ENCODE measurements at places on chromosomes 16 and 17. TPM values are rescaled to one million over a fixed set of nuclear protein-coding genes. Genes with fewer than 3 reads are reported as not detected.

Gene SOX9
- total RNA-seq, result 47.7 TPM

DNA sequence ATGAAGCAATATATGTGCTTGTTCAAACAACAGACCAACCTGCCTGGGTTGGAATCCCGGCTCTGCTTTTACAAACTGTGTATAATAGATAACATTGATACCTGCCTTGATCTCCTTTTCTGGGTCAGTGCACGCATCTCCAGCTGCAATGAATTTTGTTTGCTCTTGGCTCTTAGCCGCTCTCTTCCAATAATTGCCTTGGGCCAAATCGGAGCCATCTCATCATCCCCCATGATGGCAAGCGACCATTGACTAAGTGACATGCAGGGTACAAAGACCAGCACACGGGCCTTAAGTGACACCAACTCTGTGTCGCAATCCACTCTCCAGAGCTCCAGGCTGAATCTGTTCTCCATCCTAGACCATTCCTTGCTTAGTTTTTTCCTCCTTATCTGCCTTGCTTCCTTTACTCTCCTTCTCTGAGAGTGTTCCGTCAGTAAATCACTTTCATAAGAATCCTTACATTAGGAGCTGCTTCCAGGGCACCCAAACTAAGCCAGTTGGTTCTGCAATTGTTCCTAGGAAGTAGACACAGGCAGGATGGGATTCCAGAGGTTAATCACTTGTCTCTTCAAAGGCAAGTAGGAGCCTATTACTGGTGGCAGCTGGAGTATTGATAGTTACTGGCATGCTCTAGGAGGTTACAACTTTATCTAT lies 134.2 kb downstream of the ABCA8 start:
- DNase-seq, result no peak

DNA sequence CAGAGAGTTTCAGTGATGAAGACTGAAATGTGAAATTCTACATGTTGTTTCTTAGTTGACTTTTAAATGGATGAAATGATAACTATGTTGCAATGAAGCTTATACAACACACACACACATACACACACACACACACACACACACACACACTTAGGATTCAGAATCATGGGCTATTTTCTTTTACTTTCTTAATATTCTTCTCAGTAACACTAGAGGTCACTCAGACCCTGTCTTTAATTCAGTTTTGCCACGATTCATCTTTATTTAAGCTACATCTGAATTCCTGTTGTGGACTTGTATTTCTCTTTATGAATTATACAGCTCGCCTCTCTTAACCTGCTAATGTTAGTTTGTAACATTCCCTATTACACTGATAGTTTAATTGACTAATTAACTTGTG lies 109.6 kb upstream of the GOT2 start:
- no peak for DNase-seq

- DNase-seq, result no peak
These were observed 478.1 kb downstream of the NPIPA7 start for GRCh38 chr16:16857012-16857411.

Gene CES5A
- total RNA-seq, result not detected

GRCh38 chr17:48735062-48735351 lies 6.5 kb upstream of the HOXB13 start:
- DNase-seq, result no peak

DNA sequence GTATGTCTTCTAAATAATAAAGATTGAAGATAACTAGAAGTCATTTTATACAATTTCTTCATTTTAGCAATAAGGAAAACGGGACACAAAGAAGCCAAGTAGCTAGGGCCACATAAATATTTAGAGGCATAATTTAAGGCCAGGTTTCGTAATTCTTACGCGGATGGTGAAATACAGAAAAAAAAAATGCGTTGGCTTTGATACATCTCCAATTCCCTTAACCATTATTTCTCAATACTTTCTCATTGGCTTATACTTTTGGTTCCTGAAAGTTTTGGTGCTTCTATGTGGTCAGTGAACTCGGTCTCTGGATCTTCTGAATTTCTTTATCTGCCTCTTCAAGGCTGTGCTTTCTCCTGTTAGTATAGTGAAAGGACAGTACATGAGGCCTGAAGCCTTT lies 888.1 kb downstream of the KCNJ2 start:
- no peak for DNase-seq

DNA sequence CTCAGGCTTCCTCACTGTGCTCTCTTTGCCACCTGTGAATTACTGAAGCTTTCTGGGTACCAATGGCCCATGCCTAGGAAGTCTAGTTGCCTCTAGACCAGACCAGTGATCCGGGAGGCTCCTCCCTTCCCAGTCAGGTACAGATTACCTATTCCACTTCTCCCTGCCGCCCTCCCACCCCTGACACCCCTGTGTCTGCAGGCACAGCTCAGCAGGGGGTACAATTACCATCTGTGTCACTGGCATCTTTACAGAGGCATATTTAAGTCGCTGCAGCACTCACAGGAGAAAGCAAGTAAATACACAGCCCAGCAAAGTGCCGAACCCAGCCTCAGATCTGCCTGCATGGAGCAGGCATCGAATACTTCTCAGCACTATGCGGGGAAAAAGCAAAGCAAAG lies 5.3 kb upstream of the WSCD1 start:
- DNase-seq, result no peak

DNA sequence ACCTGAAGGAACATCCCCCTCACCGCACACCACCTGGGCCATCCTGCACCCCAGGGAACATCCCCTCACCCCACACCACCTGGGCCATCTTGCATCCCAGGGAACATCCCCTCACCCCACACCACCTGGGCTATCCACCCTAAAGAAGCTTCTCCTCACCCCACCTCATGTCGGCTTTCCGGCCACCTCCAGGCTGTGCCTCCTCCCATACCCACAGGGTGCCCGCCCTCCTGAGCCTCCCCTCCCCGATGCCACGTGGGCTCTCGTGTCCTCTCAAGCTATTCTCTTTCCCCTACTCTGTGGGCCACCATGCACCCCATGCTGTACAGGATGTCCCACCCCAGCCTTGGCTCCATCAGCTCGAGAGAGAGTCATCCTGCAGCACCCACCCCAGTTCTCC lies 18.0 kb downstream of the MYLK3 start:
- DNase-seq, result no peak

Gene PGAP3
- total RNA-seq, result 23.7 TPM

DNA sequence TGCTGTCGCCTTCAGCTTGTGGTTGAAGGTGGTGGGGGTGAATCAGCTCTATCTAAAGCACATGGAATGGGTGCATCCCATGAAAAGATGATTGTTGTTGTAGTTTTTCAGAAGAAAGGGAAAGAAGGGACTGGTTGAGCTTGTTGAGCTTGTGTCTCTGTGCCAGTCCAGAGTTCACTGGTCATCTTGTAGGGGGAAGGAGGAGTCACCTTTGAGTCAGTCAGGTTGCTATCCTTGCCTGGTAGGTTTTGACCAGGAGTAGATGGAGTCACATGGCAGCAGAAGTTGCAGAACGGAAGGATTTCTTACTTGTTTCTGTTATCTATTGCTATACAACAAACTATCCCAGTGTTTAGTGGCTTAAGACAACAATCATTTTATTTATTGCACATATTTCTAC lies 73.3 kb downstream of the PLCG2 start:
- no peak for DNase-seq

DNA sequence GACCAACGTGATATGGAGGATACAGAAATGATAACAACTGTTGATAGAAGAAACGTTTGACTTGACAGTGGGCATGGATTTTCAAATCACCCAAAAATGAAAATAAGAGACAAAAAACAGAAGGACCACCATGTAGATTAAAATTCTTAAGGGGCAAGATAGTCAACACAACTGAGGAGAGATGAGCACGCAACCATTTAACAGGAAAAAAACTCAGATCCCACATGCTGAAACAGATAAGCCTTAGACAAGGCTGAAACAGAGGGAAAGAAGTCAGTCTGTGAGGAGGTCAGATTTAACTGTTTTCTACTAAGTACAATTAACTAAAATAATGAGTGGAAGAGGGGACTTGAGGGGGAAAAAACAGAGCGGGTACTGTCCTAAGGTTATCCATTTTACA lies 21.2 kb downstream of the RNF43 start:
- no peak for DNase-seq

- DNase-seq, result no peak
These were observed 30.1 kb downstream of the ADCY9 start for GRCh38 chr16:4086153-4086552.

Gene GLYR1
- total RNA-seq, result 79.0 TPM

Gene ACAP1
- total RNA-seq, result 5.2 TPM

DNA sequence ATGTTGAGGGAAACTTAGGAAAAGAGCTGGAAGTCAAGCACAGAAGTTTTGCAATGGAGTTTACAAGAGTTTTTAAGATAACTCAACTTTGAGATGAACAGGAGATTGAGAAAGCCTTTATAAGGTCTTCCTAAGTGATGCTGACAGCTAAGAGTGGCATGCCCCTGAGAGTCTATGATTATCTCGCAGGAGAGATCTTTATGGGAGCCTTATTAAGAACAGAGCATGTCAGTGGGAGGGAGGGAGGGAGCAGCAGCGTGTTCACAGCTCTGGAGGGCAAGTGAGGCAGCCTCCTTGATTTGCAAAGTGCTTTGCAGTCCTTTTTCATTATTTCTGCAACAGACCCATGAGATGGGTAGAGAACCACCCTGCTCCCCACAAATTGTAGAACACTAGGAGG lies 30.7 kb downstream of the GNAO1 start:
- no peak for DNase-seq

GRCh38 chr17:7133916-7134315 lies 19.3 kb upstream of the ASGR2 start:
- no peak for DNase-seq

DNA sequence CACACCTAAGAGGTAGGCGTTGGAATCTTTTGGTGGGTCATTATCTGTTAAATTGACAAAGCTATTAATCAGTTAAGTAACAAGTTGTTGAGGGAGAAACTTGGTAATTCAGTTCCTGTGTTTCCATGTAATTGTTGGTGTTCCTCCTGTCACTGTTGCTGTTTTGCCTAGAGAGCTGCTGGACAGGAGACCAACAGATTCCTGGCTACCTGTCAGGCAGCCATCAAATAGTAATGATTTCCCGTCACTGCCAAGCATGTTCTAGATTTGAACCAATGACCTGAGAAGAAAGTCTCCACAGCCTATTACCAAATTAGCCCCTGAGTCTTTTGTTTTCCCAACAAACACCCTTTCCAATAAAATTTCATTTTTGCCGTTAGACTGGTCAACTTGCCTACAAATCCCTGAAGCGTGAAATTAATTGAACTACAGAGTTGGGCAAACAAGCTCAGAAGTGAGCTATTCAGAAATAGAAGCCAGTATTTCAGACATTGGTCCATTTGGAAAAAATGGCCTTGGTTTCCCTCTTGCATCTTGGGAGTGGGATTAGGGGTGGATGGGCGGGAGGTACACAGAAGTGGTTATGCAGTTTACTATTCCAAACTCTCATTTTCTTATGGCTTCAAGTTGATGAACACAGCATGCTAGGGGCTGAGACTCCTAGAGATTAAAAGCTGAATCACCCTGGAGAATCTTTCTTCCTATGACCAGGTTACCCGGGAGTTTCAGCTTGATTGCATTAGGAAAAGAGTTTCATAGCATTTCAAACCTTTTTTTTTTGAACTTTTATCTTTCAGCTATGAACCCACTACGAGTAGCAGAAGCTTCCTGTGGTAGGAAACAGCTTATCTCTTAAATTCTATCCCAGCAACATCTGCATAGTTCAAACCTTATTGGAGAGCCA lies 262.8 kb upstream of the MAF start:
- DNase-seq, result no peak

All from breast epithelium (tissue), 4 donors.